Stimulated activated CD8-positive, alpha-beta memory T cell treated with anti-CD3 and anti-CD28 coated beads, Interleukin-15, amount 100 ng/mL, for 48 hours (primary cell): ENCODE measurements at places on chromosomes 1 and 21.

DNA sequence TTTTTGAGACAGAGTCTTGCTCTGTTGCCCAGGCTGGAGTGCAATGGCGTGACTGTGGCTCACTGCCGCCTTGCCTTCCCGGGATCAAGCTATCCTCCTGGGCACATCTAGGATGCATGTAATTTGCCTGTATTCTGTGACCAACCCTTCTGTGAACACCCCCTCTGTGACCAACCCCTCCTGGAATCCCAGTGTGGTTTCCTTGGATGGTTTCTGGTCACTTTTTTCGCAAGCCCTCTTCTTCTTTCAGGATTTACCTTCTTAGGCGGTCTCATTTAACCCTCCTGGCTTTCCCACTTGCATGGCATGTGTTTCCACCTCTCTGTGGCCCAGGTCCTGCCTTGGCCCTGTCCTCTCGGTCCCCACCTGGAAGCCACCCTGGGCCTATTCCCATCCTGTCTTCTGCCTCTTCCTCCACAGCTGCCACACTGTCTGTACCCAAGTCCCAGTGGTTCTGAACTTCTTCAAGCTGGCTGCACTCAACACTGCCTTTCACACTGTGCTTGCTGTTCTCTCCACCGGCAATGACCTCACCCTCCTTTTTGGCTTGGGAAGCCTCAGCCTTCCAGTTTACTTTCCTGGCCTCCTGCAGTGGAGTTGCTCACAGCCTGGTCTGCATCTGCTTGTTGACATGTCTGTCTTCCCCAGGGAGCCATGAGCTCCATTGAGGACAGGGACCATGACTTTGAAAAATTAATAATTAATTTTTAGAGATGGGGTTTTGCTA, 57.0 kb downstream of the DISC1 start:
- DNase-seq, result no peak

GRCh38 chr1:102282955-102283354, 286.2 kb upstream of the OLFM3 start:
- DNase-seq, result no peak

DNA sequence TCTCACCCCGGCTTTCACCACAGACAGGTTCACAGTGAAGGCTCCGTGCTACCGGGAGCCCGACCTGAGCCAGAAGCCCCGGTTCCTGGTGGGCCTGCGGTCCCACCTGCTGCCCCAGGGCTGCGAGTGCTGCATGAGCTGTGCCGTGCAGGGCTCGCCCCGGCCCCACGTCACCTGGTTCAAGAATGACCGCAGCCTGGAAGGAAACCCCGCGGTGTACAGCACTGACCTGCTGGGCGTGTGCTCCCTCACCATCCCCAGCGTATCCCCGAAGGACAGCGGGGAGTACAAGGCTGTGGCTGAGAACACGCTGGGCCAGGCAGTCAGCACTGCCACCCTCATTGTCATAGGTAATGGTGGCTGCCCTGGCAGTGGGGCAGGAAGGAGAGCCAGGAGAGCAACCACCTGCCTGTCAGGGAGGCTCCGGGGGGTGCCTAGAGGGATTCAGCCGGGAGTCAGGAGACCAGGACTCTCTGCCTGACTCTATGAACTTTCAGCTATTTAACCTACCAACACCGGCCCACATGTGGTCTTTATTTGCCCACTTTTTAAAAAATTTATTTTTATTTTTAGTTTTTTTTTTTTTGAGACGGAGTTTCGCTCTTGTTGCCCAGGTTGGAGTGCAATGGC, 36.4 kb downstream of the IGFN1 start:
- DNase-seq, result no peak

DNA sequence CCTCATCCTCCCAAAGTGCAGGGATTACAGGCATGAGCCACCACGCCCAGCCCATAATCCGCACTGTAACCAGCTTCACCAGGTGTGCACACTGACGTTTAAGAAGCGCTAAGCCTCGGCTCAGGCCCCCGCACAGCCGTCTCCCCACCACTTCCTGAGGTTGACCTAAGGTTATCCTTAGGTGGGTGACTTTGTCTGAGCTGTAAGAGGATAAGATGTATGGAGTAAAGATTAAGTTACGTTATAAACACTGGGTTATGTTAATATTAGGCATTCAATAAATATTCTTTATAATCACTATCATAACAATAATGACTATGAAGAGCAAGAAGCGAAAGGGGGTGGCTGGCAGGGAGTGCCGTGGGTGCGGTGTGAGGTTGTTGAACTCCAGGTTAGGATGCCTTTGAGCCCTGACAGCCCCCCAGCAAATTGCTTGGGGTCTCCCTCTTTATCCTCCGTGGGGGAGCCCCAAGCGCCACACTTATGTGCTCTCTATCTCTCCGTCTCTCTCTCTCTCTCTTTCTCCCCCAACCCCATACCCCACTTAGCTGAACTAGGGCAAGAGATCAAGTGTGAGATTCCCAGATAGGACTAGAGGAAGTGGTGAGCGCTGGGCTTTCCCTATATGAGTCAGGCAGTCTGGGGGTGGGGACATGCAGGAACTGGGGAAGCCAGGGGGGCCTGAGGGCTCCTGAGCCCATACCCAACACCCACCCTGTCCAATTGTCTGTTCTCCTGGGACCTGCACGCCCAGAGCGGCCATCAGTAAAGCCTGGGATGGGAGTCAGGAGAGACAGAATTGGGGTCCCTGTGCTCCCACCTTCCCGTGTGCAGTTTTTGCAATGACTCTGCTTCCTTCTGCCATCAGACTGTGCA, 7.6 kb downstream of the EFHD2 start:
- DNase-seq, result no peak

DNA sequence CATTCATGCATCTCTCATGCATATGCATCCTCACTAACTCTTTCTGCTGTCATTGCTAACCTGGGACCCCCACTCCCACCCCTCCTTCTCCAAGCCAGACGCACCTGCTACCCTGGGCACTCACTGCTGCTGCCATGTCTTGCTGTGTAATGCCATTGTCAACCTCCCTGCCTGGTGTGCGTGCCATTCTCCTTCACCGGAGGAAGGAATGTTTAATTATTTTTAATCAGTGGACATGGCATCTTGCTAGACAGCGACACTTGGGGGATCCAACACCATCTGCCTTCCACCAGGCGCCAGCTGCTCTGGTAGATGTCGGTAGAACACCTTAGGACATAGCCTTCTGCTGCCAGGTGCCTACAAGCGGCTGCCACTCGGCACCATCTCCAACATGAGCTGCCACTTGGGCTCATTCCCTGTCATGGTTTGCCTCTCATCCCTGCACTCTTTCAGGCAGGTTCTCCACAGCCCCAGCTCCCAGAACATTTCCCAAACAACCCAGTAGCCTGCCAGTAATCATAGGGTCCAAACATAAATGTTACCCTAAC, 306.9 kb downstream of the TTLL7 start:
- DNase-seq, result no peak

DNA sequence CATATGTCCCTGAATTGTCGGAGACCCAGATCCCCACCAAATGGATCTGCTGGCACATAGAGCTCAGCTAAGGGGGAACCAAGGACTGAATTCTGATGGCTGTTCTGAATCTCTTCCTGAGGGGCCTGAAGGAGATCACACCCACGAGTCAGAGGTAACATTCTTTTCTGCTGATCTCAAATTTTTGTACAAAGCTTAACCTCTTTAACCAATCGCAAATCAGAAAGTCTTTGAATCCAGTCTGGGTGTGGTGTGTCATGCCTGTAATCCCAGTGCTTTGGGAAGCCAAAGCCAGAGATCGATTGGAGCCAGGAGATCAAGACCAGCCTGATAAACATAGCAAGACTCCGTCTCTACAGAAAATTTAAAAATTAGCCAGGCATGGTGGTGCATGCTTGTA, 62.8 kb upstream of the PRRC2C start:
- DNase-seq, result no peak

- DNase-seq, result no peak
Observed at GRCh38 chr1:11550664-11551283, 71.8 kb downstream of the DISP3 start.

DNA sequence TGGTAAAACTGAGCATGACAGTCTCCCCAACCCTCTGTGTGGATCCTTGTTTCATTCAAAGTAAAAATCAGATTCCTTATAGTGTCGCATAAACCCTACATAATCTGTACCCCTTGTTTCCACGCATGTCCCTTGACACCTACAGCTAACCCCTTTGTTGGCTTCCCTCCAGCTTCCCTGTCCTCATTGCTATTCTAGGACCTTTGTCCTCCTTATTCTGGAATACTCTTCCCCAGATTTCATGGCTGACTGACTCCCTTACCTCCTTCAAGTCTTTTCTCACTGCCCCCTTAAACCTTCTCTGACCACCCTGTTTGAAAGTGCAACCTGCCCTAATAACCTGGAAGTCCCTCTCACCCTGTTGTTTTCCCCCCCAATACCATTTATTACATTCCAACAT, 4.0 kb downstream of the RNF11 start:
- no peak for DNase-seq

- DNase-seq, result no peak
Observed at GRCh38 chr1:168079761-168080160, 57.0 kb downstream of the GPR161 start.

GRCh38 chr1:231603598-231604275, 22.9 kb upstream of the DISC1 start:
- DNase-seq, result no peak

GRCh38 chr1:60874718-60875117, 207.6 kb upstream of the NFIA start:
- DNase-seq, result peak; percentile 4

DNA sequence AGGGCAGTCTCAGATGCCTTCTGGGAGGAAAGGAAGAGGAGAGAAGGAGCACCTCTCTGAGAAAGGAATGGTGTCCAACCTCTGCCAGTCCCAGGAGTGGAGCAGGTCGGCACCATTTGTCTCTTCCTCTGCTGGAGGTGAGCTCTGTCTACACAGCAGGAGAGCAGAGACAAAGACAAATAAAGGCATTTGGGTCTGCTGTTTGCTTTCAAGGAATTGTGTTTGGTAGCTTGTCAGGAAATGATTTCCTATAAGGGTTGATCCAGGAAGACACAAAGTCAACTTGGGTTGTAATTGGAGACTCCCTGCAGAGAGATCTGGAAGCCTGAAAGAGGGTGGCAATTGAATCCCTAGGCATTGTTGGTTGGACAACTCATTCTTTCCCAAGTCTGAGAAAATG, 34.5 kb upstream of the PLXNA2 start:
- DNase-seq, result no peak

DNA sequence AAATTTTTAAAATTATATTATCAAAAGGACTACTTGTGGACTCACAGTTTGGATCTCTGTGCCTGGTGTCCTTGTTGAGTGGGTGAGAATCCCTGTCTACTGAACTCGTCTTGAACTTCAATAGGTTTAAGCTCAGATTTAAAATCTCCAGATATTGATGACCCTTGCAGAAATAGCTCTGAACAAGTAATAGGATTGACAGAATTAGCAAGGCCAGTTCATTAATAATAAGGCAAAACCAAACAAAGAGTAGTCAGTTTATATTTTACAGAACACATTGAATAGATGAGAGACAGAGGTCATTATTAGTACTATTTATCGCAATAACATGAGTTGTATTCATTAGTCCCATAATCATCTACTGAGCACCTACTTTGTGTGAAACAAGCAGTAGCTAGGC, at the start of gene PDC:
Gene PDC, minus strand, starts transcription at position 101 of the 400 bp plus-strand sequence. CDS start 11,655 bp downstream, outside the sequence.
- DNase-seq, result no peak

DNA sequence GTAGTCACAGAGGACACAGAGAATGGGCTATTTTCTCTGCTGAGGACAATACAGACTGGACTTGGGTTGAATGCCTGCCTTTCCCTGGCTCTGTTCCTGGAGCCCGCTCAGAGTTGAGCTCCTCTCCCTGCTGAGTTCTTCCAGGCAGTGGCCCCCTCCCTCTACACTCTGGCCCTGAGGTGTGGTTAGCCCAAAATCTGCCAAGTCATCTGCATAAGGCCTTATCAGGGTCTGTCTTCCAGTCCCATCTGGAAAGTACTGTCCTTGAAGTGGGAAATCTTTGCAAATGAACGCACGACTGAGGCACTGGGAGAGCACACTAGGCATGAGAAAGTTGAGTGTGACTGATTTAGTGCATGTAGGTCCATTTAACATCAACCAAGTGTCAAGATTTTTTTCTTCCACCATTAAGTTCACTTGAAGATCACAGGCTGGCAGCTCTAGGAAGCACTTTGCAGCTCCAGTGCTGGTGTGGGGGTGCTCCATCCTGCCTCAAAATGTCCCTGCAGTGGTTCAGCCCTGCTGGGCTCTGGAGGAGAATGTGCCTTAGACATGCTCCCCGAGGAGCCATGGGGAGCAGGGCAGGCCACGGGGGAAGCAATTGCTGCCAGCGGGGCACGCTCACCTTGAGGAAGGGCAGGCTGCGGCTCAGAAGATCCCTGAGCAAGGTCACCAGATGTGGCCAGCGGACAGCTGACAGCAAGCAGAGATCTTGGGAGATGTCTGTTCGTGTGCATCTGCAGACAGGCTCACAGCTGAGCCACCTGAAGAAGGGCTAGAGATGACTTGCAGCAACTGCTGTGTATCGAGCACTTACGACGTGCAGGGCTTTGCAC, 41.5 kb downstream of the IER5 start:
- DNase-seq, result no peak

DNA sequence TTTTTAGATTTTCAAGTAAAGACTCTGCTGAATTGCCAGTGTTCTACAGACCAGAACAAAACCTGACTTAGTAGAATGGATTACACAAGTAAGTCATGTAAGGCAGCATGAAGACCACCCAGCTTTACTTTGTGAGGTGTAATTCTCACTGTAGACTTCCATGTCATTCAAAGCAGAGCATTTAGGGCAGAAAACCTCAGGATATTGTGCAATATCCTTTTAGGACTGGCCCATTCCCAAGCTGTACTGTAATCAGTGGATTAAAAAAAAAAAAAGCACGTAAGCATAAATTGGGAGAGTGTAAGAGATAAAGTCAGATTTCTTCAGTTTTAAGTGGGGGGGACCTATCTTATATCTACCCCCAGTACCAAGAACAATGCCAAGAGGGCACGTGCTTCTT, 380.5 kb upstream of the PRMT6 start:
- DNase-seq, result no peak

GRCh38 chr1:183247931-183248330, 61.9 kb downstream of the LAMC2 start:
- DNase-seq, result no peak

DNA sequence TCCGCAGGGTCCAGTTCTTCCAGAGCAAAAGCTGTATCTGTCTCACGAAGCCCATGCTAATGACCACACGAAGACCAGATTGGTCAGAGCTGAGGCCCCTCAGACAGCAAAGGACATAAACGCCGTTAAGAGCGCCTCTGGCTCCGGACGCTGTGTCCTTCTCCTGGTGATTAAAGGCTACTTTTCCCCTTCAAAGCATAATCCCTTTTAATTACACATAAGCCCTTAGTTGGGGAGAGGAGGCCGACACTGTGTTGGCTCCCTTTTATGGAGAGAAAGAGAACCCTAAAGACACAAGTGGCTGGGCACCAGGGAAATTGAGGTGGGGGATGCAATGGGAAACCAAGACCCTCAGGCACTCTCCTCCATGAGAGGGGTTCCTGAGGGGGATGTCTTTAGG, at the start of gene ABCA4:
Gene ABCA4, minus strand, starts transcription at position 158 of the 400 bp plus-strand sequence. Its CDS starts 103 bp downstream, at position 55.
- no peak for DNase-seq
